Stimulated activated CD8-positive, alpha-beta memory T cell treated with anti-CD3 and anti-CD28 coated beads, Interleukin-7, amount 100 ng/mL, for 1 hour (primary cell): ENCODE measurements at places on chromosomes 3 and 15.

- no peak for DNase-seq
Observed at GRCh38 chr3:61008153-61008997, 242.9 kb downstream of the FHIT start.

DNA sequence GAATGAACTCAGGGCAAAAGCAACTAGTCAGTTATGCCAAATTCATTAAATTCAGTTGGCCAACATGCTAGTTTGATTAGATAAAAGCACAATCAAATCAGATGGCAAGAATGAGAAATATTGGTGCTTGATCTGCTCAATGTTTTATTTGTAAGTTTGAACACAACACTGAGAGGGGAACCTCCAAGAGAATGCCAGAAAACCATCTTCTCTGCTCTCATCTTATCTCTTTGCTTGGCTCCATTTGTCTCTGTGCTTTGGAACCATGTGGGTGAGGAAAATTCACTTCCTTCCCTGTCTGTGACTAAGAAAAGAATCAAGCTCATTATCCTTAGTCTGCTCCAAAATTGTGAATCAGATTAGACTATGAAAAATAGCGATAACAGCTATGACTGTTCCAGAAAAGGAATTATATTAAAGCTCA, 43.6 kb upstream of the DCBLD2 start:
- DNase-seq = no peak

GRCh38 chr15:34271493-34271892, 46.7 kb downstream of the EMC4 start:
- no peak for DNase-seq

GRCh38 chr15:55170361-55170760, 26.4 kb downstream of the RSL24D1 start:
- DNase-seq = no peak

GRCh38 chr15:66713843-66714508, 11.9 kb downstream of the SMAD6 start:
- no peak for DNase-seq

GRCh38 chr3:87446849-87447387, 170.5 kb upstream of the POU1F1 start:
- no peak for DNase-seq

DNA sequence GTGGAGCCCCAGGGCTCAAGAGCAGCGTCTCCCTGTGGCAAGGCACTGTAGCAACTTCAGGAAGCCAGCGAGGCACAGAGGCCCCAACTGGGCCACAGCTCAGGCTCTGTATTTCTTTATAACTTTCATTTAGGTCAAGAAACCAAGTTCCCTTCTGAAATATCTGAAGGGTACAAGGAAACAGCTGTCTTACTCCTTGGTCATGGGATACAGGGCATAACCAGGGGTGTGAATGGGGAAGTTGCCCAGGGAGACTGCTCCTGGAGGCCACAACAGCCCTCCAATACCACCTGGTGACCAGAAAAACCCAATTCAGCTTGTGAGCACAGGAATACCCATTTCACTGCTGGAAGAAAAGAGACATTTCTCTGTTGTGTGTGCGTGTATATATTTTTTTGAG, 13.3 kb upstream of the SPTBN5 start:
- DNase-seq = no peak

DNA sequence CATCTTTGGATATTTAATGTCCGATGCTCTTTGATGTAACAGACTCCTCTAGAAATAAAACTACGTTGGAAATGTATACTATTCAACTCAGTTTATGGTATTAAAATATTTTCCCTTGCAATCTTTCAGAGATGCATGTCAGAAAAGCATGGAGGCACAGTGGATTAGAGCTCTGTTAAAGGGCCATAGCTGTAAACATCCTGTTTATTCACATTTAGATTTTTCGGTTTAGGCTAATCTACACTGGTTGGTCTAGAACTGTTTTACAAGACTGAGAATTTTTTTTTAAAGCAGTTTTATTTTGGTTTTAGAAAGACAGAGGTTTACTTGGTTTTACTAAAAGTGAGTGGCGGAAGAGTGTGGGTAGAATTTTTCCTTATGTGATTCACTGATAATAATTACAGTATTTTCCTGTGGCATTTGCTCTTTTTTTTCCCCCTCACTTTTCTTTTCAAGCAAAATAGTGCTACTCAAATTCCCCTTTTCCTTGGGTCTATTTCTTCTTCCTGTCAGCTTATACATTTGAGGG, 132.1 kb downstream of the IL1RAP start:
- no peak for DNase-seq

DNA sequence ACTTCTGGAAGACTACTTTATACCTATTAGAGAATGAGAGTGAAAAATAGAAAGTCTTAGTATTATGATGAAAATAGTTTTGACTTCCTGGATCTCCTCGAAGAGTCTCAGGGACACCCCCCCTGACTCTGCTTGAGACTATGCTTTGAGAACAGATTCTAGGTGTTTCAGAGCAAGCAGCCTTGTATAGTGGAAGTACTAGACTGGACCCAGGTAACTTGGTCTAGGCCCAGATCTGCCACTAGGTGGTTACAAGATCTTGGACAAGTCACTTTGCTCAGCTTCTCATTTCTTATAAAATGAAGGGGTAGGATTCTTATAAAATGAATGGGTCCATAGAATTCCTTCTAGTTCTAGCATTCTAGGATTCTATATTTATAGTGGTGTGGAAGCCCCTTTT, 9.1 kb downstream of the ABHD5 start:
- DNase-seq = no peak

GRCh38 chr3:13543253-13543652, 5.7 kb upstream of the FBLN2 start:
- no peak for DNase-seq

GRCh38 chr3:121895736-121896135, 1.5 kb downstream of the SLC15A2 start:
- DNase-seq = no peak

DNA sequence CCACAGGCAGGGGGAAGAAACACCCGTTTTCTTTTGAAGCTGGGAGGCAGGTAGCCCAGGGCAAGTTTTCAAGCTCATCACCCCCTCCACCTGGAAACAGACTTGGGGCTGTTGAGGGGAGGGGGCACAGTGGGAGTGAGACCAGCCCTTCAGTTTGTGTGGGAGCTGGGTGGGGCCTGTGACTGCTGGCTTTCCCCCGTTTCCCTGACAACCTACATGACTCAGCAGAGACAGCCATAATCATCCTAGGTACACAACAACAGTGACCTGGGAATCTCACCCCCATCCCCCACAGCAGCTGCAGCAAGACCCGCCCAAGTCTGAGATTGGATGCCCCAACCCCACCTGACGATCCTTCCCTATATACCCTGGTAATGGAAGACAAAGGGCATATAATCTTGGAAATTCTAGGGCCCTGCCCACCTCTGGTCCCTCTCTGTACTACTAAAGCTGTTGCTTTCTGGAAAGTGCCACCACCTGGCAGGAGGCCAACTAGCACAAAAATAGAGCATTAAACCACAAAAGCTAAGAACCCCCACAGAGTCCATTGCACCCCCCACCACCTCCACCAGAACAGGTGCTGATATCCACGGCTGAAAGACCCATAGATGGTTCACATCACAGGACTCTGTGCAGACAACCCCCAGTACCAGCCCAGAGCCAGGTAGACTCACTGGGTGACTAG, 422.2 kb upstream of the SGO1 start:
- DNase-seq = no peak

DNA sequence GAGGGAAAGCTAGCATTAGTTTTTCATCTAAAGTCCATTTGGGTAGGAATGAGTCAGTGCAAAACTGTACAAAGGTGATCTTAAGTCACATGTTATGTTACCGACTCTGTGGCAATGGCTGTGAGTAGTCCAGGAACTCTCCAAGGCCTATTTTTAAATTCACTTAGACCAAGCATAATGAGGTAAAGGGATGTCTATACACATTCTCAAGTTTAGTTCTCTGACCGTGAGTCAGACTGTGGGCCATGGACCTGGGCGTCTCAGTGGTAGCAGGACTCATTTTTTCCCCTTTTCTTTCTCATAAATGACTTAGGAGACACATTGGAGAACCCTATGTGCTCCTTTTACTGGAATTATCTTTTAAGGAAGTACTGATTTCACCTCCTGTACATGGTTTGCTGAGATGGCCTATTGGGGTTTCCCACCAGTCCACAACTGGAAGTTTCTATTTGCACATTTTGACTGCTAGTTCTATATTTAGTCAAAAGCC, 488.7 kb upstream of the TPRG1 start:
- no peak for DNase-seq

DNA sequence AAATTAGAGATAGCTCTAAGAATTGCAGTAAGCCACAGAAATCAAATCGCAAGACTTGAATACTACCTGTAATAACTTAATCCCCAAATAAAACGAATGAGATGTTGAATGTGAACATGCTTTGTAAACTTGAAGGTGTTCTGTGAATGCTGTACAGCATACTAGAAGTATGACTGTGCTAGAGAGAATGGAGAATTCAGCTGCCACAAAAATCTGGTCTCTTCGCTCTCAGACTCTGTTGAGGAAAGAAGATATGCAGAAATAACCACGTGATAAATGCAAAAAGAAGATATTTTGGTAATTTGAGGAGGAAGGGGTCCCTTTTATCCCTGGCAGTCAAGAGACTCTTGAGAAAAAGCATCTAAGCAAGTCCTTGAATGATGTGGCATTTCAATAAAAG, 37.3 kb downstream of the ZBTB38 start:
- DNase-seq = no peak
